COLO829 (cell line): ENCODE measurements at places on chromosomes 3 and 15.

DNA sequence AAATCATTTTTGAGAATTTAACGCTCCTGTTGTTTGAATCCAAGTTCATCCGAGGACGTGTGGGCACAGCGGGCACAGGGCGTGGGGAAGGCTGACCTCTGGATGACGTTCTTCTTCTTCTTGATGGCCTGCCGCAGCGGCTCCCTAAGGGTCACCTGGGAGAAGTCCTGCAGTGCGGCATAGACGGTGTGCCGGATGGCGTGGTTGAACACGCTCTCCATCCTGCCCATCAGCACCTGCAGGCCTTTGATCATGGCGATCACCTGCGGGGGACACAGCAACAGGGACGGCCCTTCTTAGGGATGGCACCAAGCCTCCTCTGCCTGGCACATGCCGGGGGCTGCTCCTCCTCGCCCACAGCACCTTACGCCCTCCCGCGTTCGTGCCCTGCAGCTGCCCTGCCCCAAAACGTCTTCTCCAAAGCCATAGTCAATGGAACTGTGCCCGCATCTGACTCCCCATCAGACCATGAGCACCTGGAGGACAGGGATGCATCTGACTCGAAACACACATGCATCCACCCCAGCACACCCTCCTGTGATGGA is 61.5 kb downstream of the CYFIP1 start:
- no peak for DNase-seq

- no peak for DNase-seq
Observed at GRCh38 chr3:136074546-136075170, 109.1 kb downstream of the PPP2R3A start.

- DNase-seq: no peak
Observed at GRCh38 chr15:66800584-66801235, 98.7 kb downstream of the SMAD6 start.

- DNase-seq: no peak
Observed at GRCh38 chr3:15611018-15611417, 9.5 kb downstream of the BTD start.
